ENCODE measurements at places on chromosomes 7 and 10.

GRCh38 chr10:47438857-47439474 lies 44.9 kb downstream of the ANXA8 start:
- DNase-seq, result peak; percentile 48

- DNase-seq, result peak; percentile 48
These were observed 604 bp upstream of the SHTN1 start for GRCh38 chr10:117005527-117006055.

- DNase-seq, result no peak
These were observed 150.4 kb upstream of the PRPS1L1 start for GRCh38 chr7:18177815-18178660.

DNA sequence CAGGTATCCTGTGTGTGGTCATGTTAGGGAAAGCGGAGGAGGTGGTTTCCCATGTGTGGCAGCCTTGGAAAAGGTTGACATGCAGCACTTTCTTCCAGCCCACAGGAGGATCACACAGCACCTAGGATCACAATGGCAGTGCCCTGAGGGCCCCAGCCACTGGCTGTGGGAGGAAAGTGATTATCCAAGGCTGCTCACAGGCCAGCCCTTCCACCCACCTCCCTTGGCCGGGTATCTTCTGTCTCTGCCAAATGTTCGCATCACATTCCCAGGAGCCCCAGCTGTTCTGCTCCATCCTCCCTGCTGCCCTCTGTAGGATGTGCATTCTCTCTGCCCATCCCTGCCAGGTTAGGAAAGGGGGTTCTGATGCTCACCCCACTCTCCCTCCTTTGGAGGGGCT lies 2.5 kb upstream of the MLXIPL start:
- no peak for DNase-seq

GRCh38 chr10:103638948-103639347 lies 145.4 kb downstream of the NEURL1 start:
- DNase-seq, result no peak

- no peak for DNase-seq
These were observed 39.2 kb downstream of the CAMK2B start for GRCh38 chr7:44286182-44286617.

DNA sequence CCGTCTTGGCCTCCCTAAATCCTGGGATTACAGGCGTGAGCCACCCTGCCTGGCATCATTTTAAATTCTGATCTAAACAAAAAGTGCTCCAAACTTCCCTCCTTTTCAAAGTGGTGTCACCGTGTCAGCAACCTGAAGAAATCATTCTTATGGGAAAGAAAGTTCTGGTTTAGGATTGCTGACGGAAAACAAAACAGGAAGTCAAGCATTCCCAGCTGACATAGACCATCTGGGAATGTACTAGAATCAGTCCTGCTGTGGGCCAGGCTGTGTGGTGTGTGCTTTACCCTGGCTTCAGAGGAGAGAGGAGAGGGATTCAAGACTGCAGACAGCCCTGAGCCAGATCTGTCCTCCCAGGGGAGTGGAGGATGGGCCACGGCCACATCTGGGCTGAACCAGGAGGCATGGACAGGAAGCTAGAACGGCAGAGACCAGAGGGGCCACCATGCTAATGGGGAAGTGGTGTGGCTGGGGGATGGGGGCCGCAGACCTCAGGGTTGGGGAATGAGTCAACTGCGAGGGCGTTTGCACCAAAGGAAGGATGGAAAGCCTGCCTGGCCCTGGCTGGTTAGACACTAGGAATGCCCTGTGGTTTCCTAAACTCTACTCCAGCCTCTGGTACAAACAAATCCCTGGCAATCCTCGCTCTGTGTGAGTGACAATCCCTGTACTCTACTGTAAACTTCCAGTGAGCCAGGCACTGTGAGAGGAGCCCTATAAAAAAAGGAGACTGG lies 16.7 kb upstream of the CLIP2 start:
- DNase-seq, result no peak

- no peak for DNase-seq
These were observed 122.3 kb downstream of the CNNM2 start for GRCh38 chr10:103040418-103040817.

DNA sequence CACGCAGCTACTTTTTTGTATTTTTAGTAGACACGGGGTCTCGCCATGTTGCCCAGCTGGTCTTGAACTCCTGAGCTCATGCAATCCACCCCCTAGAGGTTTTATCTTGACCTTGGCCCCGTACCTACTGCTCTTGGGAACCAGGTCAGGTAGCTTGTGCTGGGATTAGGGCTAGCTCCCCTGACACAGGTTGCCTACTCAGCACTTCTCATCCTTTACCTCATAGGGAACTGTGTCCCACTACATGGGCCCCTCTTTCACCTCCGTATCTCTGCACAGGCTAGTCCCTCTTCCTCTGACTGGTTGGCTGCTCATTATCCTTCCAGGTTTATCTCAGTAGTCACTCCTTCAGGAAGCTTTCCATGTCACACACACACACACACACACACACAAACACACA lies 58.0 kb upstream of the ITPRID1 start:
- no peak for DNase-seq

- DNase-seq, result no peak
These were observed 43.1 kb upstream of the DDC start for GRCh38 chr7:50608196-50608906.

- DNase-seq, result no peak
These were observed 295.8 kb upstream of the LYZL1 start for GRCh38 chr10:28993056-28993455.

GRCh38 chr10:70498970-70499835 lies 20.6 kb downstream of the PALD1 start:
- no peak for DNase-seq

GRCh38 chr7:39741942-39742623 lies 118.7 kb downstream of the RALA start:
- DNase-seq, result peak; percentile 92

DNA sequence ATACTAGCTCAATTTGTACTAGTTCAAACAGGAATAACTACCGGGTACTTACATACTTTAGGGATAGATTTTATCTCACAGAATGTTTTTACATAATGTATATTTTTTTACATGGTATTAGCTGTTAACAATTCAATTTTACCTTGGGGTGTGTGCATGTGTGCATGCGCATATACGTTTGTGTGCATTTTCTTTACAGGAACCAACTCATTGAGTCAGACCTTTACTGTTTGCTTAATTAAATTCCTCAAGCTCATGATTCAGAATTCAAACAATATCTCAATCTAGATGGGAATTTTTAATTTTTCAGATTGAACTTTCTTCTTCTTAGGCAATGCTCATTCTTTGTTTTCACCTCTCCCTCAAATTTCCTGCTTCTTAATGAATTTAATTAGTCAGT lies 24.7 kb upstream of the WASL start:
- no peak for DNase-seq

DNA sequence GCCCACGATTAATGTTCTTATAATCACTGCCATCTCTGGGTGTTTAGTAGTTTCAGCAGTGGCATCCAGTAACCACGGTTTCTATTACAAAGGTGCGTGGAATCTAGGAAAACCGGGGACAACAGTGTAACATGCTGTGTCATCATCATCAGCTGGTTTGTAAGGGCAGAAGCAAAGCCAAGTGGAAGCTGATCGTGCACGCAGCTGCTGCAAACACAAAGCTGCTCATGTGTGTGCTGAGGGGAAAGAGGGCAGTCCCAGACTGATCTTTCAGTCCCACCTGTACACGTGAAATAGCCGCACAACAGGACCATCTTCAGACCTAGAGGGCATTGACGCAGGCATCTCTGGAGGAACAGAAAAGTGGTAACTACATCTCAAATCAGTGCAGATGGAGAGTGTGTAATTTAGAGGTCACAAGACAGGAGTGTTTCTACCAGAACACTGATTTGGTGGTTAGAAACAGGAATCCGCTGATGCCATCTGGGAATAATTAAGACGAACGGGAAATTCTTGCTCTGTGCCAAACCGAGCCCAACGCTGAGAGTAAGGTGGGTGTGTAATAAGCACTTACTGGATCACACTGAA lies 13.4 kb downstream of the ANKRD16 start:
- DNase-seq, result no peak

DNA sequence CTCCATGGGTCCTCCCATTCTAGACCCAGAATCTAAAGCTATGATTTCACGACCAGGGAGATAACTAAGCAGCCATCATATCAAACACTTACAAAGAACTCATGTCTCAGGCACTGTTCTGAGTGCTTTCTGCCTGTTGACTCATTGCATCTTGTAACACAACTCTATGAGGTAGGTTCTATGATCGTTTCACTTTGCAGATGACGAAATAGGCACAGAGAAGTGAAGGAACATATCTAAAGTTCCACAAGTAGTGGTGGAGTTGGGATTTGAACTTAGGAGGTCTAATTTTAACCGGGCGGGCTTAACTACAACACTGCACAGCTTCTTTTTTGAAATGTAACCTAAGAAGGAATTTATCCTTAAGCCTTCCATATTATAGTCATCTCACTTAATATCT lies 2.9 kb downstream of the RBP4 start:
- no peak for DNase-seq

GRCh38 chr7:27129729-27130539 lies 623 bp downstream of the HOXA4 start:
- DNase-seq, result no peak

DNA sequence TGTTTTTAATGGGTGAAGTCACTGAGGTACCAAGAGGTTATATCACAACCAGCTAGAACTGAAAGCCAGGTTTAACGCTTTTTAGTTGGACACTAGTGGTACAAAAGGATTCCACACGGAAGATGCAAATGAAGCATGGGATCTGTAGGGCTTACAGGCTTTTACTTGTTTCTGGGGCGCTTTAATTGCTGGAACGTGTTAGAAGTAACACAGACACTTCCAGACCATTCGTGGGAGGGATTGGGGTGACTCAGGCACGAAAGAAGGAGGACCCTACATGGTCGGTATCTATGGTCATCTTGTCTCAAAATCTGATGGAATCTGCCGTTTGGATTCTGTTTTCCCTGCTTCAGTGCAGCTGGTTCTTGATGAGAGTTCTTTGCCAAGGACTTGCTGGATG lies 1.0 kb downstream of the YKT6 start:
- DNase-seq, result no peak

GRCh38 chr7:44398953-44399574 lies 73.7 kb upstream of the CAMK2B start:
- peak; percentile 17 for DNase-seq
